ENCODE measurements at places on chromosomes 2 and 18. TPM values are rescaled to one million over a fixed set of nuclear protein-coding genes. Genes with fewer than 3 reads are reported as not detected.

DSG1 gene
- total RNA-seq = not detected

PSTPIP2 gene
- not detected for total RNA-seq

GALR1 gene
- not detected for total RNA-seq

ACKR3 gene
- total RNA-seq = 27.2 TPM

ARHGAP28 gene
- total RNA-seq = 0.46 TPM

PRPF40A gene
- total RNA-seq = 125 TPM

MARCHF4 gene
- not detected for total RNA-seq

STAMBP gene
- 62.0 TPM for total RNA-seq

SLC14A1 gene
- total RNA-seq = not detected

ASB18 gene
- total RNA-seq = not detected

ERFE gene
- total RNA-seq = 39.5 TPM

RTP5 gene
- not detected for total RNA-seq

ZNF385B gene
- not detected for total RNA-seq

COL4A3 gene
- total RNA-seq = 3.9 TPM

EEF1B2 gene
- 231 TPM for total RNA-seq

LRATD1 gene
- 1.2 TPM for total RNA-seq

SDC1 gene
- 188 TPM for total RNA-seq

PARD6G gene
- 1.3 TPM for total RNA-seq

ERBB4 gene
- total RNA-seq = 0.10 TPM

IL36RN gene
- total RNA-seq = not detected

PPP1R1C gene
- total RNA-seq = not detected

CABYR gene
- total RNA-seq = 39.6 TPM

GPR75 gene
- total RNA-seq = not detected

CBLN2 gene
- total RNA-seq = not detected

CDH2 gene
- 83.5 TPM for total RNA-seq

VWC2L gene
- total RNA-seq = not detected

PELI1 gene
- 10.9 TPM for total RNA-seq

EXOC6B gene
- 18.5 TPM for total RNA-seq

NCKAP5 gene
- total RNA-seq = 3.4 TPM

PJVK gene
- total RNA-seq = 0.64 TPM

MBD1 gene
- 28.3 TPM for total RNA-seq

SCYGR4 gene
- not detected for total RNA-seq

GPR39 gene
- total RNA-seq = 15.7 TPM

POU3F3 gene
- 57.1 TPM for total RNA-seq

EFR3B gene
- total RNA-seq = 0.71 TPM

TUBA3E gene
- not detected for total RNA-seq
